ENCODE measurements at places on chromosomes 3 and 15. TPM values are rescaled to one million over a fixed set of nuclear protein-coding genes. Genes with fewer than 3 reads are reported as not detected.

Gene EPHB1
- 0.61 TPM for total RNA-seq

Gene SHISA5
- total RNA-seq, result 63.5 TPM

Gene GXYLT2
- total RNA-seq, result 10.7 TPM

Gene DISP2
- total RNA-seq, result 0.62 TPM

Gene TGM5
- total RNA-seq, result not detected

Gene FGF7
- not detected for total RNA-seq

Gene ATP2B2
- total RNA-seq, result 0.17 TPM

Gene GRK7
- total RNA-seq, result not detected

Gene KCNMB3
- total RNA-seq, result 4.3 TPM

Gene CACNA2D3
- total RNA-seq, result not detected

Gene ZMYND10
- total RNA-seq, result 1.0 TPM

Data from A673 (cell line).